CD4-positive, alpha-beta T cell treated with Interleukin-12 subunit alpha and Interleukin-12 subunit beta, for 1 hour (primary cell): ENCODE measurements at places on chromosomes 12 and 14.

GRCh38 chr12:69065775-69066174 lies 132.8 kb upstream of the CPM start:
- no peak for DNase-seq

DNA sequence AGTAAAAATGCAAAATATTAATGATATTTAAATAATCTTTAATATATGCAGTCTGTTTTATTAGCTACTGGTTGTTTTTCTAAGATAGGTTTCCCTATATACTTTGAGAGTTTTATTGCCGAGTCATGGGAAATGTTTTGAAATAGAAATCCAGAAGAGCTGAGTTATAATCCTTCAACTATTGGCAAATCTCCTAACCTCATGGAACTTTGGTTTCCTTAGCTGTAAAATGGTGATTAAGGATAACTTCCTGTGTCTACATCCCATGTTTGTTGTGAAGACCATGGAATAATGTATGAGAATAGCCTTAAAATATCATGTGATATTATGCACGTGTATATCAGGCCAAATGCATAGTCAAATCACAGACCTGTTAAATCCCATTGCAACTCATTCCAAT lies 51.0 kb downstream of the UNC79 start:
- no peak for DNase-seq

DNA sequence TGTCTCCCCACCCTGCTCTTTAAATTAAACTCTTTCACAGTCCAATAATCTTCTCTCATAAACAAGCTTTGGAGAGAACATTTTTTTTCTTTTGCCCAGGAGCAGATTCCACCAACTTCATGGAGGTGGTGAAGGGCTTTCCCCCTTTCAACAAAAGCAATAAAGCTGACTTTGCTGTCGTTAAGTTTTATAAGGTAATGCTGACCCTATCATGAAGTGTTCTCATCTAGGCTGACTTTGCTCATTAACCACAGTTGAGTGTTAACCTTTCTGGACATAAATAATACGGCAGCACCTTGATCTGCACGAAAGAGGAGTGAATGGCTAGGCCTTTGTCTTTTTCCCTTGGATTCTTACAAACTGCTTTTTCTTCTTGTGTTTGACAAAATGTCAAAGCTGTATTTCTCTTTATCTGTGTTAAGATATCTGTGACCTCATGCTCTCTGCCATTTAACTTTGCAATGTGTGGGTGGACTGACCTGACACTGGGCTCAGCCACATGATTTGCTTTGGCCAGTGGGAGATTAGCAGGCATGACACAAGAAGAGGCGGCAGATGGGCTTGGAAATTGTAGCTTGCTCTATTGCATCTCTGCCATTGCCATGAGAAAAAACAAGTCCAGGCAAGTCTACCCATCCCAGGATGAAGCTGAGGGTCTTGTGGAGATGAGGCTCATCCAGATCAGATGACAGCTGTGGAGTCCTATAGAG lies 470.9 kb upstream of the CCDC196 start:
- no peak for DNase-seq

DNA sequence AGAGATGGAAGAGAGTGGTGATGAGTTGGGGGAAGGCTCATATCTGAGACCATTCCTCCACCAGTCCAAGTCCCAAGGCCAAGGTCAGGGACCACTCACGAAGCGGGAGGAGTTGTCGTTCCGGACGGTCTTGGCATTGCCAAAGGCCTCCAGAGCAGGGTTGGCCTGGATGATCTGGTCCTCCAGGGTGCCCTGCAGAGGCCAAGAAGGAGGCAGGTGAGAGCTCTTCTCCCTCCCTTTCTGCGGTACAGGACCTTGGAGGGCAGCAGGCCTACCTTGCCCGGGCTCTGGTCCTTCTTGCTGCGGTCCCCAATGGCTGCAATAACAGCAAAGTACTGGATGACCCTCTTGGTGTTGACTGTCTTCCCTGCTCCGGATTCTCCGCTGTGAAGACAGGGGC lies 4.0 kb downstream of the MYH7 start:
- no peak for DNase-seq

GRCh38 chr14:25042362-25043299 lies 7.3 kb downstream of the STXBP6 start:
- DNase-seq: no peak

GRCh38 chr12:54358191-54358944 lies 5.9 kb downstream of the GPR84 start:
- DNase-seq: peak; percentile 56

DNA sequence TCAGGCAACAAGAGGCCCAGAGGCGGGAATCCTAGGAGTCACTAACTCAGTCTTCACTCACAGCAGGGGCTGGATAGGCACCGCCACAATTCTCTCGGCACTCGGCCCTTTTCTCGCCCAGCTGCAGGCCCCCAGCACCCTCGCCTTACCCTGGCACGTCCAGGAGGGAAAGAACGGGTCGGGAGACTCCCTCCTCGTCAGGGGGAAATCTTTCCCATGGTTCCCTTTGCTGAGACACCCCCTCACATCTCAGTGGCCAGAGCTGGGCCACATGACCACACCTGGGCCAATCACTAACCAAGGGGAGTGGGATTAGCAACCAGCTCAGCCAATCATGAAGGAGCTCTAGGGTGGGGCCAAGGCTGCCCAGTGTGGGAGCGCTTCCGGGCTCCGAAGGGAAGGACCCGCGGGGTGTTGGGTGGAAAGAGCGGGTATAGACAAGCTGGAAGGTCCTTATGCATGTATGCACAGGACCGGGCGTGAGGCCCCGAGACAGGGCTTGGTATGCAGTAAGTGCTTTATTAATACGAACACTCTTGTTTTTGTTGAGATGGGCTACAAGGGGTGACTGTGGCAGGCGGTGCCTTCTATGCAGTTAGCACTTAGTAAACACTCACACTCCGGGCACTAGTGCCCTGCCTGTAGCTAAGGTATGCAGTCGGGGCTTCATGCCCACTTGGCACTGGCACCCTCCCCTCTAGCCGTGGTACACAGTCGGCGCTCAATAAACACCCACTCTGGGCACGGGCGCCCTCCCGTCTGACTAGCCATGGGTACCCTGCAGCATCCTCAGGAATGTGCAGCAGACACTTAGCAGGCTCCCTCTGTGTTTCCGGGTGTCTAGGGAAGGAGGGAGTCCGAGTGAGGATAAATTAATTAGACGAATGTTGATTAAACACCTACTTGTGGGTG lies 40.3 kb downstream of the ADGRD1 start:
- no peak for DNase-seq

DNA sequence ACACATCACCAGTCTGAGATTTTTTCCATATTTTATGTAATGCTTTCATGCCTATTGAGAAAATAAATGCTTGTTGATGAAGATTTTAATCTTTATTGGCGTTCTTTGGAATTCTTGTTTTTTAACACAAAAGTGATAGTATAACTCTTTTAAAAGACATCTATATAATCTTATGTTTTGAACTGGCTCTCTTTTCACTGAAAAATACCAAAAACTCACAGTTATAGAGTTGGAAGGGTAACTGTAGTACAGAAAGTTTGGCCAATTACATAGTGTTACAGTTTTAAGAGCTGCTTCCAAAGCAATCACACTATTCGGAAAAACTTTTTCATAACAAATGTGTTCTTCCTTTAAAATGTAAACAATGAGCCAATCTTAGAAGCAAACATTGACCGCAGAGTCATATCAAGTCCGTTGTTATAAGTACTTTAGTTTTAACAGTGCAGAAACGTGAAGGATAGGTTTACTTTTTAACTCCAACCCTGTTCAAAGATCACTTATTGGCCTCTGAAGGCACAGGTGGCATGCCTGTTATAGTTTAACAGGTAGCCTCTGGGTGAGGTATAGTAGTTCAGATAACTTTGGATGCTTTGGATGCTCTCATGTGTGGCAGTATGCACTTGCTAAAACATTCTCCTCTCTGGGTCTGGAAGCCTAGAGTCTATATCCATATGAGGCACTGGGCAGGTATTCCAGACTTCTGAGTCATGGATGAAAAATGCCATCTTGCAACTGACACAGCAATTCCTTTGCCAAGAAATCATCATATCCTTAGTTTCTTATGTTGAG lies 12.1 kb upstream of the NTN4 start:
- DNase-seq: no peak

GRCh38 chr12:4269279-4269991 lies 4.1 kb upstream of the CCND2 start:
- DNase-seq: peak; percentile 92

DNA sequence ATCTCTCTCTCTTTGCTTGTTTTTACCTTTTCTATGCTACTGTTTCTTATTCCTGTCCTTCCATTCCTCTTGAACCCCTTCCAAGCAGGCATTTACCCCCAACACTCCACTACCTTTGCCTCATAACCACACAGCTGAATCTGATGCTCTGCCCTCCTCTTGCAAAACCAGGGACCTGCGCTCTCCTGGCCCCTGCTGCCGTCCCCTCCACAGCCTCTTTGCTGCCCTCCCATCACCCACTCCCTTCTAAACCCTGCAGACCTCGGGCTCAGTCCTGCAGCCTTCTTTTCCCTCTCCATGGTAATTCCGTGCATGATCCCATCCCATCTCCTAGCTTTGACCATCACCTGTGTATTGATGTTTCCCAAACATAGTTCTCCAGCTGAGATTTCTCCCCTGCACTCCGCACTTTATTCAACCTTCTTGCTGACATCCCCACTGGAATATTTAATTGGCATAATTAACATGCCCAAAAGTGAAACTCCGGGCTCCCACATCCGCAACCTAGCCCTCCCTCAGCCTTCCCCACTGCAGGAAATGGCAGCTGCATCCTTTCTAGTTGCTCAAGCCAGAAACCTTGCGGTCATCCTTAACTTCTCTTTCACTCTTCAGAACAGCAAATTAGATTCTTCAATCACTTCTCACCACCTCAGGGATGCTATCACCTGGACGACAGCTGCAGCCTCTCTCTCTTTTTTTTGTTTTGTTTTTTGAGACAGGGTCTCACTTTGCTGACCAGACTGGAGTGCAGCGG lies 16.0 kb downstream of the FIGNL2 start:
- DNase-seq: no peak

- no peak for DNase-seq
These were observed 684 bp upstream of the KLRF2 start for GRCh38 chr12:9880532-9881078.

GRCh38 chr12:91250273-91250665 lies 67.7 kb upstream of the DCN start:
- no peak for DNase-seq

GRCh38 chr12:132404435-132404855 lies 75.1 kb upstream of the GALNT9 start:
- no peak for DNase-seq

DNA sequence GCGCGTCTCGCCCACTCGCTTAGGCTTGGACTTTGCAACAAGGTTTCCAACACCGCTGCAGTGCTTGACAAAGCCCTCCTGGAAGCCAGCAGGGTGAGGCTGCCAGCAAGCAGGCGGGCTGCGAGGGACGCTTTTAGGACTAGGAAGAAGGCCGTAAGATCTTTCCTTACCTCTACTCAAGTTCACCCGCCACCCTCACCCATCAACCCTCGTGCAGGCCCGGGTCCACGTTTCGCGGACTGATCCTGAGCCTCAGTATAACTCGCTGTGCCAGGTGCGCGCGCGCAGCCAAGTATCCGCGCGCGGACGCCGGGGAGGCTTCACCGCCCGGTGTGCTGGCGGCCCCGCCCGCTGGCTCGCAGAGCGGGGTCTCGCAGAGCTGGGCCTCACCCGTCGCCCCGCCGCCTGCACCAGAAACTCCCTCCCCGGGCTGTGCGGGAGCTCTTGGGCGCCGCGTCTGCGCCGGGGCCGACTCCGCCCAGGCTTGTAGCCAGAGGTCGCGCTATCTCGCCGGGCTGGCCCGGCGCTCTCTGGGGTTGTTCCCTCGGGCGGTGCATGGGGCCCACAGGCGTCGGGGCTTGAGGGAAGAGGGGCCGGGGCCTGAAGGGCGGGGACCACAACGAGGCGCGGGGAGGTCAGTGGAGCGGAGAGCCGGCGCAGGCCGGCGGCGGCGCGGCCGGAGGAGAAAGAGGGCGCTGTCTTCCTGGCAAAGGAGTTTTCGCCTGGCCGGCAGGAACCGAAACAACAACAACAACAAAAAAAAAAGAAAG lies 7.6 kb upstream of the SIX1 start:
- no peak for DNase-seq

- no peak for DNase-seq
These were observed 455.0 kb upstream of the TMEM132C start for GRCh38 chr12:127811988-127812387.

GRCh38 chr12:7373226-7373625 lies 69.4 kb downstream of the ACSM4 start:
- DNase-seq: no peak

GRCh38 chr12:24246934-24247333 lies 297.5 kb upstream of the SOX5 start:
- no peak for DNase-seq

DNA sequence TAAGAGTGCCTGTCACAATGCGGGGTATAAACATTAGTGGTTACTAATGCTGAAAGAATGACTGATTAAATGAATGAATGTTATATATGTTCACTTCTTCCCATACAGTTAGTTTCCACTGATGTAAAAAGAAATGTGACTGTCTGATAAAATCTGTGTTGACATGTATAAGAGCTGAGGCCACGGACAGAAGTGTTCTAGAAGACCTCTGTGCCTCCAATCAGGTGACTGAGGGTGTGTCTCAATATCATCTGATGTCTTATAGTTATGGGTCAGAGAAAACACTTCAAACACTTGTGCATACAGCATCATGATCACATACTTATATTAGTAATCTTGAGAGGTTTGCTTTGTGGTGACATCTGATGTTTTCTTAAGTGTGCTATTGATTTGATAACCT lies 183.4 kb downstream of the TTC7B start:
- DNase-seq: no peak

DNA sequence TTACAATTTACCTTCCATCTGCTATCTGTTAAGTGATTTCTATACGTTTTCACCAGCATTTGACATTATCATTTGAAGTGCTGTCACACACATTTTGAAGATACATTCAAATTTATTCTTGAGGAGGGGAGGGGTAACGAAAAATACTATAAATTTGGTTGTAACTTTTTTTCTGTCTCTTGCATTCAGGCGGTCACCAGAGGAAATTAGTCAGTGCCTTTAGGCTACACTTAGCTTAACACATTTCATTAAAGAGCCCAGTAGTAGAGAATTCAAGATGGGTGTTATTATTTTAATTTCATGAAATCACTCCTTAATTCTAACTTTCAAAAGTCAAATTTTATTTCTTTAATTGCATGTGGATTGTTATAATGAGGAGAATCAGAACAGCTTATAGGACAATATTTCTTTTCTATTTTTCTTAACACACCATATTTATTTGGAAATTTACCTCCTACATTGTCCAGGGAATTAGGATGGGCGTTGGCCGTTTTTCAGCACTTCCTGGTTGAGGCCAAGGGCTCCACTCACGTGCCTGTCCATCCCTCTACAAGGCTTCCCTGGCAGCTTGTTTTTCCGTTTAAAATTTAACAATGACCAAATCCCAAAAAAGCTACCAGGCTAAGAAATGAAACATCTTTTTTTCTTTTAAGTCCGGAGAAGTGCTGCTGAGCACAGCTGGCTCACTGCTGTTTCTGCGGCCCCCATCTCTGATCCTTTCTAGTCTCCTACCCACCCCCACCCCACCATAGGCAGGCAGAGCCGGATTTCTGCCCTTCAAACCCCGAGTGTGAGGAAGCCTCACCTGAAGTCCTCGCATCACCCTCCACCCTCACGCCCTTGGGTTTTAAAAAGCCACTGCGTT lies 1.1 kb upstream of the FAR2 start:
- no peak for DNase-seq
